Omental fat pad (tissue), 4 donors: ENCODE measurements at places on chromosomes 6 and 20. TPM values are rescaled to one million over a fixed set of nuclear protein-coding genes. Genes with fewer than 3 reads are reported as not detected.

GRCh38 chr6:3045777-3046176, 22.5 kb upstream of the RIPK1 start:
- no peak for DNase-seq

DNA sequence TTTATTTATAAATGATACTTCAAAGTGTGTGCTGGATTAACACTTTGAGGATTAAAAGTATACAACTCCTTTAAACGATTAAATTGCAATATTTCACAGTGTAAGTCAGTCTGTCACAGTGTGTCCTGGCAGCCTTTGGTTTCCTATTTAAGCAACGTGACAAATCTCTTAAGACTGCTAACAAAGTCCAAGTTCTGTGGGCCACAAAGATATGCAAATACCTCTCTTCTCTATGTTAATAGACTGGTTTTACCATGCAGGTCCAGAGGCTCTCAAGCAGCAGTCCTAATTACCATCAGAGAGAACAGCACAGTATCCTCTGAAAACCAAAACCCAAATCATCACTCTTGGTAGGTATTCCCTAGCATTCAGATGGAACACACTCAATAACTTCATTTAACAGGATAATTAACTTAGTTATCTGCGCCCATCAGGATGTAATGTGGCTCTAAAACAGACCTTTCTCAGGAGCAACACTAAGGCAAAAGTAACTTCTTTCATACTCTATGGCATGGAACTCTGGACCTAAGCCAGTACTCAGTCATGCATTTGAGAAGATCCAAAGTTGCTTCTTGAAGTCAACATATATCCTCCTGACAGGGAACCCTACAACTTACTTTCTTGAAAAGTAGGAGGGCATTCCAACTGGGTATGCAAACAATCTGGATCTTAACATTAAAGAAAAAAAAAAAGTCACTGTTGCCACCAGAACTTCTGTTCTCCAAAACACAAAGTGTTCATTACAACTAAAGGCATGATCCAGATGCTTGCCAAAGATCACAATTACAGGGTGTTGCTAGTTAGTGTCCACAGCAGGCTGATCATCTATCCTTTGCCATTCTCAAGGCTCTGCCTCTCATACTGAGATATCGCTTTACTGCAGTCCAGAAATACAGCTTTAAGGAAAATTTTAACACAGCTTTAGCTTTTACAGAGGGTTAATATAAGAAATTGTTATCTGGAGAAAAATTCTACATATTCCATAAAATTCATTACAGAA, 53.2 kb downstream of the MAN1A1 start:
- DNase-seq: no peak

DNA sequence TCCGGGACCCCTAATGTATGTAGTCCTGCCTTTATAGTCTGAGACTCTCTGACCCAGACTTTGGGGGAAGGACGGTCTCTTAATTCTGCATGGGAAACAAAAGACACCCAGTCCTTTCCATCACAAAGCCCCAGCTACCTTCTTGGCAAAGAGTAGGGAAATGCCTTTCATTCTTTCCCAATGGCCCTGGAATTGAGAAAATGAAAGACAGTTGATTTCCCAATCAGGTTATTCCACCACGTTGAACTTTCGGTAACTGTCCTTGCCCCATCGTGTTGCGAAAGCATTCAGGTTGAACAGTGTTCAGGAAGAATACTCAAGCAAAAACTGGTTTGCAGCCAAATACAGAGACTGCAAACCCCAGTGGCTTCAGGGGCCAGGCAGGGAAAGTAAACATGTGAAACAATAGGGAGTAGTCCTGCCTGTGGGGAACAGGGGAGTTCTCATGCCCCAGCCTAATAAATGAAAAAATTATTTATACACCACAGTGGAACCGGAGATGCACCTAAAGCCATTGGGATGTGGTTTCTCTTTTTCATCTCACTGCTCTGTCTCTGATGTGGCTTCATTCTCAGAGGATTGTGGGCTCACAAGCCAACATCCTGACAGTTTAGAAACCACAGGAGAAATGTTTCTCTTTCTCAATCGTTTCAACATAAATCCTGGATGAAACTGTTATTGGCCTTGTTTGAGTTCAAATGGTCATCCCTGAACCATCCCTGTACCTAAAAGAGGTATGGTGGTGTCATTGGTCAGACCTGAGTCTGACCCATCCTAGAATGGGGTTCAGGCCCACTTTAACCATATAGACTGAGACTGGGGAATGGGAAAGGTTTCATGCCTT, 44.2 kb upstream of the SLC9A8 start:
- peak; percentile 60 for DNase-seq

DNA sequence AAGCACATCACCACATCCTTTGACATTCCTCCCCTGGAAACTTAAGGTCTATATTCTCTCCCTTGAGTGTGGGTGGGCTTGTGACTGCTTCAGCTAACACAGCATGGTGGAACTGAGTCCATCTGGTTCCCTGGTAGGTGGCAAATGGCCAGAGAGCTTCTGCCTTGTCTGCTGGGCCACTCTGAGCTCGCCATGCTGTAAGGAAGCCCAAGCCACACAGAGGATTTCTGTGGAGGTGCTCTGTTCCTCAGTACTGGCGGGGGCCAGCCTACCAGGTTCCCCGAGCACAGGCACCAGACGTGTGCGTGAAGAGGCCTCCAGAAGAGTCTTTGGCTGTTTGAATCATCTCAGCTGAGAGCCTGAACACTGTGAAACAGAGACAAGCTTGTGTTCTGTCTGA, 41.6 kb upstream of the PMEPA1 start:
- DNase-seq: no peak

GRCh38 chr6:119312875-119313338, 36.7 kb downstream of the MAN1A1 start:
- no peak for DNase-seq

GRCh38 chr6:129498950-129499842, 210.8 kb downstream of the ARHGAP18 start:
- no peak for DNase-seq

GRCh38 chr6:126513198-126513597, 173.3 kb downstream of the CENPW start:
- DNase-seq: no peak

DNA sequence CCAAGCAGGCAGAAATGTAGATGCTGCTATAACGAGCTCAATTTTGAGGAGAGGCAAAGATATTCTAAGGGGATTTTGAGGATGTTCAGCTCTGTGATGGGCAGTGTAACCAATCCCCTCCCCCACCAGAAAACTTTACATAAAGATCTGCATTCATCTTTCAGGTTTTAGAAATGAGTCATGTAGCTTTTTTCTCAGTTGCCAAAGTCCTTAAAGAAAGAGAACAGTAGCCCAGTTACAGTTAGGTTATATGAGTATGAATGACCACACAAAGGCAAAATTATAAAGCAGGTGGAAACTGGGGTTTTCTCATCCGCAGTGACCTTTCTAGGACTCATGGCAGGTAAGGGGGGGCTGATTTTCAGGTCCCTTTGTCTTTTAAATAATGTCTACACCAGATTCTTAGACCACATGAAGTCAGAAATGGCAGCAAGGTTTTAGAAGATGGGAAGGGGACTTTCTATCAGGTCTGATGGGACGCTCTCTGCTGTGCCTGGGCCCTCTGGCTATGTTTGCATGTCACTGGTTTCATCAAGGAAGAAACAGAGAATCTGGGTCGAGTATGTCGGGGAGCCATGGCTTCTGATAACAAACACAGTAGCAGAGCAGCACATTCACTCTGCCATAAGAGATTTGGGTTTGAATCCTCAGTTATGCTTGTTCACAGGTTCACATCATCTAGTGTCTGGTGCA, 94.7 kb downstream of the CLIC5 start:
- no peak for DNase-seq

DNA sequence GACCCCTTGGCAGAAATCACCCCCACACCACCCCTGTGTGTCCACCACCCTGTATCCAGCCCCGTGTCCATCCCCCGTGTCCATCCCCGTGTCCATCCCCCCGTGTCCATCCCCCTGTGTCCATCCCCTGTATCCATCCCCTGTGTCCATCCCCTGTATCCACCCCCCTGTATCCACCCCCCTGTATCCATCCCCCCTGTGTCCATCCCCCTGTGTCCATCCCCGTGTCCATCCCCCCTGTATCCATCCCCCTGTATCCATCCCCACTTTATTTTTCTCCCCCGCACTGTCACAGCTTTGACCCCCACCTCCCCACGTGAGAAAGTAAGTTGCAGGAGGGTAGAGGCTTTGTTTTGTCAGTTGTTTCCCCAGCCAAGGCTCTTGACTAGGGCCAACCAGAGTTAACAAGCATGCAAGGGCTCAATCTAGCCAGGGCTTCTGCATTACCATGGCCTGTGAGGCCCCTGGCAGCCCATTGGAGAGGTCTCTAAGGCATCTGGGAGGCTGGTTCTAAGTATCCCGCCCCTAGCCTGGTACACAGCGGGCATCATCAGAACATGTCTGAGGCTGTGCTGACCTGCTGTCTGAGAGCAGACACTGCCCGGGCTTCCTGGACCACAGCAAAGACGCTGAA, 18.1 kb upstream of the SIRPA start:
- no peak for DNase-seq

- no peak for DNase-seq
These were observed 42.2 kb downstream of the PRND start for GRCh38 chr20:4763723-4764510.

DNA sequence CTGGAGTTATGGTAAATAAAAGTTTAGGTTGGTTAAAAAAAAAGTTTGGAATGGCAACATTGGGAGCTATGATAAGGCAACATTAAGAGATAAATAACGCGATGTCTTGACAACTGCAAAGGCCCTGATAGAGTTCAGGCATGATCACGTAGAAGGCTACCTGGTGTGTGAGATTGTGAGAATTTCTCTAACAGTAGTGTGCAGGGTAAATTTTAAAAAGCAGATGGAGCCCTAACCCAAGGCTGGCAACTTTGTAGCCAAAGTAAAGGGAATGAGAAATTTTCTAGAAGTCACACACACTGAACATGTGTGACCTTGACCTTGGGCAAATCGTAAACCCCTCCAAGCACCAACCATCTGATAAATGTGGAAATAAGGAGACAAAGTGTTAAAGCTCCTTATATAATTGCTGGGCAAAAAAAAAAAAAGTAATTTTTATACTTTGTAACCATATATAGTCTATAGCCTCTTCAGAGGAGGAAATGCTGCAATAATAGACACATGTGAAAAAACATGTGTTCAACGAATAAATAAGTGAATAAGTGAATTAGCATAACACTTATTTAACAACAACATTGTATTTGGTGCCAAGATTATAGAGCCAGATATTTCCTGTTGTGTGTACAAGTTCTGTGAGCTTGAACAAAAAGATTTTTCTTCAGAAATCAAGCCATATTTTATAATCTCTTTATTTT, 18.2 kb downstream of the KCNQ5 start:
- no peak for DNase-seq

DNA sequence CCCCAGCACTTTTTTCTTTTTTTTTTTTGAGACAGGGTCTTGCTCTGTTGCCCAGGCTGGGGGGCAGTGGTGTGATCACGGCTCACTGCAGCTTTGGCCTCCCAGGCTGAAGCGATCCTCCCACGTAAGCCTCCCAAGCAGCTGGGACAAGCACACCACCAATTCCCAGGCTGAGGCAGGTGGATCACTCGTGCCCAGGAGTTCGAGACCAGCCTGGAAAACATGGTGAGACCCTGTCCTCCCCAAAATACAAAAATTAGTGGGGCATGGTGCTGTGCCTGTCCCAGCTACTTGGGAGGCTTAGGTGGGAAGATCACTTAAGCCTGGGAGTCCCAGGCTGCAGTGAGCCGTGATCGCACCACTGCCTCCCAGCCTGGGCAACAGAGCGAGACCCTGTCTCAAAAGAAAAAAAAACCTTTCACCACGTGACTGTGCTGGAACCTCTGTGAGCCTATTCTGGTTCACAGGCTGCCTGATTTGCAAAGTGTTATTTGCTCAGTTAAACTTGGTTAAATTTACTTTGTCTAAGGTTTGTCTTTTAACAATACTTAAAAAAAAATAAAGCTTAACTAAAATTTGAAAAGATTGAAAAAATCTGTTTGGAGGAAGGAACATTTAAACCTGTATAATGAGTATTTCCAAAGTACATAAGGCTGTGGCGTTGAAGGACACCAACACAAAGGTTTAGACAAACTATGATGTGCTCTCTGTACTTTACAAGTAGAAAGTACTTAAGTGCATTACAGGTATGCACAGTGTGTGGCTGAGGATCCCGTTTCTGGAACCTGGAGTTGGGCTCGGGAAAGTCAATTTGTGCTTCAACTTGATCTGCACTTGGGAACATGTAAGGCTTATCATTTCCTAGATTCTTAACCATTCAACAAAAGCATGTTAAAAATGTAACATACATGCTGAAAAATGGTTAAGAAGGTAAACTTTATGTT, 55.0 kb downstream of the PPP1R3G start:
- no peak for DNase-seq

- no peak for DNase-seq
These were observed at the start of gene IYD for GRCh38 chr6:150368762-150369161. IYD (plus strand) TSS chr6:150369012; CDS start chr6:150369032, 20 bp downstream.

DNA sequence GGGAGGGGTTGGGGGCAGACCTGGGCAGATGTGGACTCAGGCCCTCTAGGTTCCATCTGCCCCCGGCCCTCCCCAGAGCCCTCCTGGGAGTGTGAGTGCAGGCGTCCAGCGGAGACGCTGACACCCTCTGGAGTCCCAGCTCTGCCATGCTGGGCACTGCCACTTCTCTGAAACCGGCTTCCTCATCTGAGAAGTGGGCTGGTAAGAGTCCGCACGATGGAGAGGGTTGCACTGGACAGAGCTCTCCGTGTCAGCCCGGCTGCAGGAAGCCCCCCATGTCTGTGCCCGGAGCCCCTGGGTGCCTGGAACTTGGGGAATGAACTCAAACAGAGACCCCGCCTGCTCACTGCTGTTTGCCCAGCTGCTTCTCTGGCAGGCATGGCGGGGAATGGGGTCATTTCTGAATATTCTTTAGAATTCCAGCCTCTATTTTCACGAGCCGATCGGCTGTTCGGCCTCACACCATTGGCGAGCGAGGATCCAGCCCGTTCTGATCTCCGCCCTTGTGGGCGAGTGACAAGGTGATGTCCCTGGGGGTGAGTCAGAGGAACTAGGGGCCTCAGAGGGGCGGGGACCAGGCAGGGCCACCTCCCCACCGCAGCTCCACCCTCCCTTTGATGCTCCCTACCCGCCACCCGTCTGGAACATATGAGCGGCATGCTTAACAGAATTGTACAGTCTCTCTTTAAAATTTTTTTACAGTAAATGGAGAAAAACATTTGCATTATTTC, 47.8 kb upstream of the GATA5 start:
- DNase-seq: no peak

GRCh38 chr20:37356387-37356786, 10.4 kb downstream of the SRC start:
- DNase-seq: no peak

Gene PRPH2
- 0.60 TPM for total RNA-seq

Gene LY6G6F
- not detected for total RNA-seq

Gene ZC2HC1B
- not detected for total RNA-seq

Gene TMEM181
- 16.1 TPM for total RNA-seq

Gene BCAS1
- not detected for total RNA-seq
